ENCODE measurements at places on chromosomes 5 and 9.

- no peak for DNase-seq
Measured at GRCh38 chr9:12703996-12704395, 10.8 kb downstream of the TYRP1 start.

GRCh38 chr5:154403234-154403633 is 42.6 kb upstream of the SAP30L start:
- no peak for DNase-seq

GRCh38 chr5:100188339-100188738 is 346.8 kb upstream of the FAM174A start:
- DNase-seq: no peak

DNA sequence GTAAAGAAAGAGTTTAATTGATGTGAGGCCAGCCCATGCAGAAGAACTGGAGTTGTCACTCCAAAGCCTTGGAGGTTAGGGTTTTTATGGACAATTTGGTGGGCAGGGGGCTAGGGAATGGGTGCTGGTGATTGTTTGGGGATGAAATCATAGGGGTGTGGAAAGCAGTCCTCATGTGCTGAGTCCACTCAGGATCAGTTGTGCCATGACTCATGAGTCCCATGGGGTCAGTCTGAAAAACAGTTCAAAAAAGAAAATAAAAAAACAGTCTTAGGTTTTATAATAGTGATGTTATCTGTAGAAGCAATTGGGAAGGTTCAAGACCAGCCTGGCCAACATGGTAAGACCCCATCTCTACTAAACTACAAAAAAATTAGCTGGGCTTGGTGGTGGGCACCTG is 162.3 kb downstream of the KDM4C start:
- DNase-seq: no peak

DNA sequence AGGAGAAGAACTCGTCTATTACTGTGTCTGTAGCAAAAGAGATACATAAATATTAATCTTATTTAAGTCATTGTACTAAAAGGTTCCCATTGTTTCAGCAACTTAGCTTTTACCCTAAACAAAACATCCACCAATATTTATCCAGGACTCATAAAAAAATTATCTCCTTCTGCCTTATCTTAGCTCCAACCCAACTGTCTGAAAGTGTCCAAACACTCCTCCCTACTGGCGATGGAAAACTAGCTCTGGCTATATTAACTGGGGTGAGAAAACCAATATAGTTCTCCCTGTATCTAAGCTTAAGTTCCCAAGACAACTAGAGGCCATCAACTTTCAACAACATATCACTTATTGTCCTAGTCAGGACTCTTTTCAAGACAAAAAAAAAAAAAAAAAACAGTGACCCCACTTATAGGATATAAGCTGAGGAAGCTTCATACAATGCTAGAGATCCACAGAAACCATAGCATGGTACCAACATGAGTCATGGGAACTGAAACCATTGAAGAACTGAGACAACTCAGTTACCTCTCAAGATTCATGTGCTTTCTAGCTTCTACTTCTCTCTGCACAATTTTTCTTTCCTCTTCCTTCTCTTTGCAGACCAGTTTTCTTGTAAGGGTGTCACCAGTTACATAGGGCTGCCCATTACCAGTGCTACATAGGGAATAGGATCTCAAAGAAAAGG is 150.7 kb upstream of the RASA1 start:
- DNase-seq: no peak

GRCh38 chr5:74093561-74093960 is 467.6 kb downstream of the ARHGEF28 start:
- no peak for DNase-seq

DNA sequence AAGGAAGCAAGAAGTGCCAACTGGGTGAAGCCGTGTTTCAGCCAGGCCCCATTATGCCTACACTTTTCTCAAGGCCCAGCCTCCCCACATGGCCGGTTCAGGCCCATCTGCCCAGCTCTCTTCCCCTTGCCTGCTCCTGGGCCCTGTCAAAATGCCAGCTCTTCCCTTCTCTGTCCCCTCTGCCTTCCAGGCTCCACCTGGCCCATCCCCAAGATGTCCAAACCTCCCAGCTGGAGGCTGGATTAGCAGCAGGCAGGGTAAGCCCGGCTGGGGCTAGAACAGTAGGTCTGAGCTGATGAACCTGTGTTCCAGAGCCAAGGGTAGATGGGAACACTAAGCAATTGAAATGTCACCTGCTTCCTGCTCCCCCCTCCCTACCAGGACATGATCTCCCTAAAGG is 64.1 kb upstream of the HSPA9 start:
- no peak for DNase-seq

- no peak for DNase-seq
Measured at GRCh38 chr5:159764283-159765134, 151.8 kb upstream of the ADRA1B start.

GRCh38 chr5:150235500-150235854 is 45.6 kb downstream of the SLC6A7 start:
- DNase-seq: no peak

DNA sequence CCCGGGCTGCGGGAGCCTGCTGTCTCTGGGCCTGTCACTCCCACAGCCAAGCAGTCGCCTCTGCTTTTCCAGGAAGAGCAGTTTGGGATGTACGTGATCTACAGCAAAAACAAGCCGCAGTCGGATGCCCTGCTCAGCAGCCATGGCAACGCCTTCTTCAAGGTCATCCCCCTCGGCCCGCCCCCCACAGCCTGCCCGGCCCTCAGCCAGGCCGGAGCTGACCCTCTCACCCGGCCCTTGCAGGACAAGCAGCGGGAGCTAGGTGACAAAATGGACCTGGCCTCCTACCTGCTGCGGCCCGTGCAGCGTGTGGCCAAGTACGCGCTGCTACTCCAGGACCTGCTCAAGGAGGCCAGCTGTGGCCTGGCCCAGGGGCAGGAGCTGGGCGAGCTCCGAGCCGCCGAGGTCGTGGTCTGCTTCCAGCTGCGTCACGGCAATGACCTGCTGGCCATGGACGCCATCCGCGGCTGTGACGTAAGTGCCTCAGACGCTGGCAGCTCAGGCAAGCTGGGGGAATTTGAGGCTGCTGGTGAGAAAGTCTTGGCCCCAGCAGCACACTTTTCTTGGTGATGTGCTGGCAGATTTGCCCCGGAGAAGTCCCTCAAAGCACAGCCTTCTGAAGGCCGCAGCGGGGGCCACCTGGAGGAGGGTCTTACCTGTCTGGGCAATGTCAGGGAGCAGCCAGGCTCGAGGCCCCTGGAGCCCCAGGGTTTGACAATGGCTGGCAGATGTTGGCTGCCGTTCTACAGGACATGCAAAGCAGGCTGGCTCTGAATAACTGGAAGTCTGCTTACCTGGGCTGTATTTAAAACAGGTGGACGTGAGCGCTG is 20.1 kb upstream of the LRRC14B start:
- DNase-seq: no peak

DNA sequence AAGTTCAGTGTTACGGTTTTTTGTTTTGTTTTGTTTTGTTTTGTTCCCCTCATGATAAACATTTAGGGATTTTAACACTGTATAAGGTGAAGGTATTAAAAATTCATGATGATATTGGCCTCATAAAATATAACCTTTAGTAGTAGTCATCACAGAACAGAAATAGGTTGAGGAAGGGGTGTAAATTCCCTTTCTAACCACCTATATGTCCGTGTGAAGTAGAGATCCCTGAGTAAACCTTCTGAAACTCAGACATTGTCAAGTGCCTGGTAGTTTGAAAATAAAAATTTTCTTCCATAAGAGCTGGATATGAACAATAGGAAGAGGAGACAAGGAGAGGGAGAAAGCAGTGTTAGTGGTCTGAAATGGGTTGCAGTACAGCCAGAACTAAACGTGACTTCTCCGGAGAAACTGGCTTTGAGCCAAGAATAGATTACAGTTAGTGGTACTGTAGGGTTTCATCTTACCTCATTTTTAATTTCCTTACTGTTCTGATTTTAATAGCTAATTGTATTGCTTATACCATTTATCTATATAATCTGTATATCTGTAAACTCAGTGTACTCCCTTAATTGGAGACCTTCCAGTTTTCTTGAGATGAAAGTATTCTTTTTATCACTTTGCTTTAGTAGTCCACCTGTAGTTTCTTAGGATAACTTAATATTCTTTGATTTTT is 18.3 kb downstream of the UGCG start:
- DNase-seq: no peak

- no peak for DNase-seq
Measured at GRCh38 chr5:158979749-158980521, 119.8 kb downstream of the EBF1 start.

GRCh38 chr5:141800617-141801016 is 77.6 kb downstream of the PCDH1 start:
- no peak for DNase-seq

DNA sequence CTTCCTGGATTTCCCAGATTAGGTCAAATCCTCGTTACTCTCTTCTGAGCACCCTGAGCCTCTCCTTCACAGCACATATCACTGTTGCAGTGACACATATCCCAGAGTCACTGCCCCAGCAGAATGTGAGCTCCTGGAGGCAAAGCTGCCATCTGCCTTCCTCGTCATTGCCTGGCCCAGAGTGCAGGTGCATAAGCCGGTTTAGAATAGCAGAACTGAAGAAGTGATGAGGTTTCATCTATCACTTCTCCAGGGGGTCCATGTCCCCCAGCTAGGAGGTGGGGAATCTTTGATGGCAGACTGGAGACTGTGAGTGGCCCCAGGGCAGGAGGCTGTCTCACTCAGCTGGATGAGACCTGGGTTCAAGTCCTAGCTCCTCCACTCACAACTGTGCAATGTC is 25.8 kb downstream of the NIPAL4 start:
- DNase-seq: no peak

GRCh38 chr5:177524941-177525655 is 8.3 kb upstream of the DDX41 start:
- DNase-seq: no peak

- DNase-seq: no peak
Measured at GRCh38 chr5:84028093-84028492, 307.4 kb upstream of the HAPLN1 start.

GRCh38 chr5:96809921-96810320 is 2.2 kb upstream of the ERAP1 start:
- DNase-seq: no peak

GRCh38 chr9:96270236-96270744 is 31.7 kb downstream of the HSD17B3 start:
- no peak for DNase-seq

- no peak for DNase-seq
Measured at GRCh38 chr9:97591535-97591934, 41.6 kb downstream of the TSTD2 start.

- DNase-seq: no peak
Measured at GRCh38 chr9:88808019-88808656, 183.1 kb upstream of the S1PR3 start.

DNA sequence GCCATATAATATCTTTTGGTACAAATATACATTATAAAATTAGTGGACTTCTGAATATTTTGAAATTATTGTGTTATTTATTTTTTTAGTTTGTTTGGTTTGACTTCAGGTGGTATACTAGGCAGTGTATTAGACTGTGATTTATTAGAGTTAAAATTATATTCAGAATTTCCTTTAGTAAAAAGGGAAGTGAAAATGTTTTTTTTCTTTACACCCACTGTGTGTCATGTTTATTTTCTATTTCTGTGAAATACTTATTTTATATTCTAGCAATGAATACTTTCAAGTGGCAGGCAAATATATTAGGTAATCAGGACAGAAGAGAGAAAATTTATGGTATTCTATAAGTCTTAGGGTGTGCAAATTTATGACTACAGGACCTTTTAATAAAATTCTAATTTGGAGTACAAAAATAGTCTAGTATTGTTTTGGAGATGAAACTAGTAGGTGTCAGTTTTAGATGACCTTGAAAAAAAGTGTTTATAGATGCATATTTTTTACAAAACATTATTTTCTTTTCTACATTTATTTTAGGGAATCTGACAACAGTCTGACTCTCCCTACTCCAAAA is 8.8 kb downstream of the CSNK1G3 start:
- DNase-seq: no peak

- DNase-seq: no peak
Measured at GRCh38 chr9:104923740-104924139, 4.2 kb downstream of the ABCA1 start.

DNA sequence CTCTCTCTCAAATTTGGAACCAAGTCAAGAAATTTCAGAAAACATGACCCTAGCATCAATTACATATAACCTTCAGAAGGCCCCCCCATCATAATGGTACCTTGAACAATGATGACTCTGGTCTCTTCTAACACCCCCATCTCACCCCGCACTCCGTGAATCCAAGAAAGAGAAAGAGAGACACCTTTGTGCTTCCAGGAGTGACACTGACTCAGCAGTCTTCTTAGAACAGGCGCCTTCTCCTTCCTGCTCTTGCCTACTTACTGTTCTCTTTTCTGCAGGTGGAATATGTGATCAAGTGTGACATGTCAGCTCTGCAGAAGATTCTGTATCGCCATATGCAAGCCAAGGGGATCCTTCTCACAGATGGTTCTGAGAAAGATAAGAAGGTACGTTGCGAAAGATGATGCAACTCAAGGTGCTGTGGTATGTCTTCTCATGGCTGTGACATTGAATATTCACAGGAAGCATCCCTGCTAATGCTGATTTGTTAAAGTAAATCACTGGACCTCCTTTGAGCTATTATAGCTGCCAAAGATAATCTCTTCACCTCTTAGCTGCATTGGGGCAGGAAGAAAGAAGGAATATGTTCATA is 81.3 kb downstream of the SMARCA2 start:
- no peak for DNase-seq

- DNase-seq: no peak
Measured at GRCh38 chr5:76174101-76174500, 90.9 kb downstream of the SV2C start.

DNA sequence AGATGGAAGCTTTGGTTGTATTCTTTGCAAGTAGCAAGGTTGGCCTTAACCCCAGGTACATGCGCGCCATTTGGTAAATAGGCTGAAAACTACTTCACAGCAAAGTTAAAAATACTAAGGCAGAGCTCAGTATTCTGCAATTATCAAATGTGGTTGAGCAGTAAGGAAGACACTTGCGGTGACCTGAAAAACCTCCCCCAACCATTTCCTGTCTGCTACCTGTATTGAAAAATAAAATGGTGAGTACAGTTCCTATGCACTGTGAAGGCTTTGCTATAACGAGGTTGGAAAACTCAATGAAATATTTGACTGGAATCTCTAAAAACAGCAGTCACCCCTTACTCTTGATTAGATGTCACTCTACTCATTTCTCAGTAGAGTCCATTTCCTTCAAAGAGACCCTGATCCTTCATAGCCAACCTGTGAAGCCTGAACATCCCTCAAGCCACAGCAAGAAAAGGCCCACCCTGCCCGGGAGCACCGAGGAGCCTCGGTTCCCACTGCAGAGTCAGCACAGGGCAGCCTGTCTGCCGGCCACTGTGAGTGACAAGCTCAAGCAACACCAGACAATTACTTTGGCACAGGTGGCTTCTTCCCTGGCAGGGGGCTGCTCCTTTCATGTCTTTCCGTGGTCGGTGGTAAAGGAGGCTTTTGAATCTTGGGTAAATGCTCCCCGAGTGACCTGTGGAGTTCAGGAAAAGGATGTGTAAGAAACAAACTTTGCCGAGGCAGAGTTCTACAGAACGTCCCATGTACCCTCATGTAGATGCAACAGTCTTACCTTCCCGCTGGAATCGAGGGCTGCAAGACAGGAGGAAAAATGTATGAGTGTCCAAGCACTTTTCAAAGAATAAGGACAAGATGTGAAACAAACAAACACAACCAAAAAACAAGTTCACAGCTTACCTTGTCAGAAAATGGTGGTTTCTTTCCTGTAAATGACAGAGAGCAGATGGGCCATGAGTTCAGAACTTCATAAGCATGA is 29.6 kb downstream of the C5orf58 start:
- DNase-seq: no peak

- DNase-seq: no peak
Measured at GRCh38 chr9:36748322-36748899, 175.7 kb downstream of the MELK start.

Measured in activated naive CD8-positive, alpha-beta T cell treated with anti-CD3 and anti-CD28 coated beads, Interleukin-2, amount 50 U/mL, for 16 hours (primary cell).